ENCODE measurements at places on chromosomes 13 and 19. TPM values are rescaled to one million over a fixed set of nuclear protein-coding genes. Genes with fewer than 3 reads are reported as not detected.

DNA sequence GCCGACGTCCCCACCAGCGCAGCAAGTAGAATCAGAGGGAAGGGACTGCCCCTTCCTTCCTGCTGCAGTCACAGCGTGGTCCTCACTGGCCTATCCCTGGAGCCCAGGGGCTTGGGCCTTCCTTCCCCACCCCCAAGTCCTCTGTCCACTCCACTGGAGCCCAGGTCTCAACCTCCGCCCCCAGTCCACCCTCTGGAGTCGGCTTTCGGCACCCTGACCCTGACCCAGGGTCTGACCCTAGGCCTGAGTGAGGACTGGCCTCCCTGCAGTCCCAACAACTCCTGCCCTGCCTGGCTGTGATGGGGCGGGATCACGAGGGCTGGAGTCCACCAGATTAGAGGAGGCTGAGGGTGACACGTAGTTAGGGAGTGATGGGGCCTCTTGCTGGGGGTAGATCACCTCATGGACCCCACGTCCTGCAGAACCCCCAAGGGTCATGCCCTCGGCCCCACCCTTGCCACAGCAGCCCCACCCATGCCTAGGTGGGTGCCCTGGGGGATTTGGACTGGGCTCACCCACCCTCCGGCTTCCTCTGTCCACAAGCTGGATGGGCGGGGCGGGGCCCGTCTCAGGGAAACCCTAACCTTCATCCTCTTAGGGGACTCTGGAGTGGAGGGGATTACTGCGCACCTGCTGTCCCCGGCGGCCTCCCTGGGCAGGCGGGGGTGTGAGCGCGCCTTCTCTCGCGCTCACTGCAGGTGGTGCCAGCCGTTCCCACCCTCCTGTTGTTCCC is 3.8 kb downstream of the RAX2 start:
- H3K27me3 ChIP-seq, result no peaks in the 10 kb centered on the region
- H3K4me1 ChIP-seq, result peaks cover 10% of the 10 kb centered on the region
- H3K4me3 ChIP-seq, result no peak overlapping the region

- peak overlapping the region; percentile 74 for H3K4me3 ChIP-seq
- H3K27ac ChIP-seq, result peak overlapping the region; percentile 93
- peaks cover 40% of the 10 kb centered on the region for H3K4me1 ChIP-seq
- H3K36me3 ChIP-seq, result no peaks in the 10 kb centered on the region
Measured at GRCh38 chr19:4329858-4330257, 8.8 kb downstream of the STAP2 start.

DNA sequence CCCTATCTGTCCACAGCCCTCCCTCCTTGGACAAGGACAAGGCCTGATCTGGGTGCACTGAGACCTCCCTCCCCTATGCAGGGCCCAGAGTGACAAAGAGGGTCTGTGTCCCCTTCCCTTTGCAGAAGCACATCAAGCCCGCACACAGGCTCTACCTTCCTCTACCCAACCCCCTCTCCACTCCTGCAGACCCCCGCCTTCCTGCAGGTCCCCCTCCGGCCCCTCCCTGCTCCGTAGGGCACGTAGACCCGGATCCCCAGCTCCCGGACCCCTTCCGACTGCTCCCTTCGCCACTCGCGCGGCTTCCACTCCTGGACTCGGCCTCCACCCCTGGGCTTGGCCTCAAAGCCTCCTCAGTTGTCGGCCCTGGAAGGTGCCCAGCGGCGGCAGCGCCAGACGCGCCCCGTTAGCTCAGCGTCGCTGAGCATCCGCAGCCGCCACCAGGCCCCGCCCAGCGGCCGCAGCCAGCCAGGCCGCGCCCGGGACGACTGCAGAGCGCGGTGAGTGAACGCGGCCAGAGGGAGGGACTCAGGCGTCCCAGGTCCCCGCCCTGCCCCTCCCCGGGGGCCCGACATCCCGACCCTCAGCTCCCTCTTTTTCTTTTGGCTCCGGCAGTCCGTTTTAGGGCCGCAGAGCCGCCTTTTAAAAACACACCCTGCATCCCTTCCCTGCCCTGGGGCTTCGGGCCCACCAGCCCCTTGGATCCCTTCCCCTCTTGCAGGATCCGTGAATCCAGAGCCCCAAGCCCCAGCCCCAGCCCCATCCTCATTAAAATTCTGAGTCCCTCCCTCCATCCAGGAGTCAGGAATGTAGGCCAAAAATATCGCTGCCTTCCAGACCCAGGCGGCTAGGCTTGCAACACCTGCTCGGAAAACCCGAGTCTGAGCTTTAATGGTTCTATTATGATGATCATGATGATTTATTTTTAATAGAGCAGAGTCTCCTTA is 1.5 kb upstream of the MYADM start:
- peak overlapping the region; percentile 100 for H3K27ac ChIP-seq
- peaks cover 5% of the 10 kb centered on the region for H3K27me3 ChIP-seq
- peaks cover 28% of the 10 kb centered on the region for H3K4me1 ChIP-seq
- H3K4me3 ChIP-seq, result peak overlapping the region; percentile 97

- H3K36me3 ChIP-seq, result no peaks in the 10 kb centered on the region
- H3K4me3 ChIP-seq, result no peak overlapping the region
- H3K27me3 ChIP-seq, result no peaks in the 10 kb centered on the region
- H3K4me1 ChIP-seq, result no peaks in the 10 kb centered on the region
- DNase-seq, result no peak
Measured at GRCh38 chr13:110092831-110093247, 214.1 kb downstream of the COL4A1 start.

DNA sequence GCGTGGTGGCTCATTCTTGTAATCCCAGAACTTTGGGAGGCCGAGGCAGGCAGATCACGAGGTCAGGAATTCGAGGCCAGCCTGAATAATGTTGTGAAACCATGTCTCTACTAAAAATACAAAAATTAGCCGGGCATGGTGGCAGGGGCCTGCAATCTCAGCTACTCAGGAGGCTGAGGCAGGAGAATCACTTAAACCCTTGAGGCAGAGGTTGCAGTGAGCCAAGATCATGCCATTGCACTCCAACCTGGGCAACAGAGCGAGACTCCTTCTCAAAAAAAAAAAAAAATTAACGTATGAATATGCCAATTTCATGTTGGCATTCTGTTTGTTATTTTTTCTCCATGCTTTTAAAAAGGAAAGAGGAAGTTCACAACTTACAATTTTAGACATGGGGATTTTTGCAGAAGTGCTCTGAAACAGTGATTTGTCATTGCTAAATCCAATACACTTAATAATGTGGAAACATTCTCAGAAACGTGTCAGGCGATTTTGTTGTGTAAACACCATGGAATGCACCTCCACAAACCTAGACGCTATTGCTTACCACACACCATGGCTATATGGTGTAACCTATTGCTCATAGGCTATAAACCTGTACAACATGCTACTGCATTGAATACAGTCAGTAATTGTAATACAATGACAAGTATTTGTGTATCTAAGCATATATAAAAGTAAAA is 115.9 kb upstream of the PCDH20 start:
- H3K36me3 ChIP-seq, result no peaks in the 10 kb centered on the region
- H3K4me1 ChIP-seq, result no peaks in the 10 kb centered on the region

GRCh38 chr13:35700671-35701070 is 224.2 kb upstream of the MAB21L1 start:
- no peak overlapping the region for H3K4me3 ChIP-seq
- no peak overlapping the region for H3K27ac ChIP-seq
- DNase-seq, result no peak

DNA sequence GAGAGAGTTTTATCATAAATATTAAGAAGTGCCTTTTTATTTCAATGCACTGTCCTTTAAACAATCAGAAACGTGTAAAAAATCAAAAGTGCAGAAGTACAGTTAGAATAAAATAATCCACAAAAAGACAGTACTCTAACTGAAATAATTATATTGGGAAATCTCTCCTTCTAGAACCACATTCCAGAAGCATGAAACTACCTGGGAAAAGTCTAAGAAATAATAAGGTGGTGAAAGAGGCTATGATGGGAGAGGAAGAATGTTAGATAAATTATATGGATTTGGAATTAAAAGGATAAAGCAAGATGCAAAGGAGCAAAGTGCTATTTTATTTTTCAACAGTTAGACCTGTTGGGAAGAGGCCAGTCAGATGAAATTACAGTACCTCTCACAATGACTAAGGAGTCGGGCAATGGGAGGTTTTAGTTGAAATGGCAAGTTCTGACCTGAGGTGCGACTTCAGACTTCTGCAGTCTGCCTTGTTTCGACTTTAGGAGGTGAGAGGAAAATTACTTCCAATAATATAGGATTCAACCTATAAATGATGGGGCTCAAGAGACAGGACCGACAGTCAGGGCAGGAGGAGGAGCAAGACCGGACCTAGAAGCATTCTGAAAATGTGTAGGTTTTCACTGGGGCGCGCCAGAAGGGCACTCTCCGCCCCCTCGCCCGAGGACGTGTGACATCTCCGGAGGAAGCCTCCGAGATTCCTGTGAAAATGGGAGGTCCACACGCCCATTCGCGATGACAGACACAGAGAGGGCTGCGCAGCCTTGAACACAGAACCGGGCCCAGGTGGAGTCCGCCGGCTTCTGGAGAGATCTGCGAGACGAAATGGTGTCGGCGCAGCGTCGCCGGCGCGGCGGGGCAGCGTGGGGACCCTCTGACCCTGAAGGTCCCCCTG is 717 bp downstream of the SPRYD7 start:
- peak overlapping the region; percentile 91 for H3K4me3 ChIP-seq
- peak overlapping the region; percentile 92 for H3K27ac ChIP-seq
- H3K36me3 ChIP-seq, result no peaks in the 10 kb centered on the region
- peaks cover 18% of the 10 kb centered on the region for H3K4me1 ChIP-seq
- DNase-seq, result no peak

DNA sequence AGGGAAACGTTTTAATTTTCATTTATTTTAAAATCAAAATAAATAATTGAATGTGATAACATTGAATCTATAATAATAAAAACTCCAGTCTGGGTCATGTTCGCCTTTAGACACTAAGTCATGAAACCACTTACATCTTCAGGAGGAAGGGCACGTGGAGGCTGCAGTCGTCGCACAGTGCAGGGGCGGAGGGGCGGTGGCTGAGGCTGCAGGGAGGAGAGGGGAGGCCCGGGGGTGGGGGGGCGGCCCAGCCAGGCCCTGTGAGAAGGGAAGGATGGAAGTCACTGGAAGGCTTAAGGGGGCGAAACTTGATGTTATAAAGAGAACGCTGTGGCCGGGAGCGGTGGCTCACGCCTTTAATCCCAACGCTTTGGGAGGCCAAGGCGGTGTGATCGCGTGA is 14.9 kb upstream of the LATS2 start:
- H3K27me3 ChIP-seq, result peaks cover 10% of the 10 kb centered on the region
- peak overlapping the region; percentile 63 for H3K4me3 ChIP-seq
- no peak overlapping the region for H3K27ac ChIP-seq
- H3K36me3 ChIP-seq, result no peaks in the 10 kb centered on the region

DNA sequence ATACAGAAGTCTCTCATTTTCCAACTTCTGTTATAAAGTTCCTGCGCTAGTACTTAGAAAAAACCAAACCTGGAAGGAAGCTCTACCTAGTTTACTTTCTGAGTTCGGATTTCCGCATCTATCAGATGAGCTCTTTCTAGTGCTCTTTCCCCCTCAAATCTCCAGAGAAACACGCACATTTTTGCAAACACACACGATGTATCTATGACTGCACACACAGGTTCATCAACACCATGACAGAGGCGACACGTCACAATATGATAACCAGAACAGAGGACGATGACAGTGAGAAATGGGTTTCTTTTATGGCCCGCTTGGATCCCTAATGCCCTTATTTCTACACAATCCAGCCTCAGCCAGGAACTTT is 629 bp upstream of the LRRC63 start:
- peaks cover 12% of the 10 kb centered on the region for H3K4me1 ChIP-seq
- no peak overlapping the region for H3K27ac ChIP-seq
- H3K4me3 ChIP-seq, result peak overlapping the region; percentile 93
- no peaks in the 10 kb centered on the region for H3K36me3 ChIP-seq
- peak; percentile 21 for DNase-seq

DNA sequence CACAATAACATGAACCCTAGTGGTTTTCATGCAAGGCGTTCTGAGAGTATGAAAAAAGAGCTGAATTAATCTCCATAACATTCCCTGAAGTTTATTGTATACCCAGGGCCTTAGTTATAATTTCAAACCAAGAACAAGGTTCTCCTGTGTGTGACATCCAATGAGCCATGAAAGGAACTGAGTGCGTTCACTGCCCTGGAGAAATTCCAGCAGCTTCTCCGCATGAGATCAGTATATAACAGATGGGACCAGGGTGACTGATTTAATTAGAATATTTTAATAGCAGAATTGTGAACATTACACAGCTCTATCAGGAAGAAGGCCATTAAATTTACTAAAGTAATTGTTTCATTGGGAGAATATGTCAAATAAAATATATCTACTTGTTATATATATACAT is 1190.5 kb upstream of the SLC10A2 start:
- no peaks in the 10 kb centered on the region for H3K27me3 ChIP-seq
- H3K27ac ChIP-seq, result no peak overlapping the region
- no peak for DNase-seq
- no peaks in the 10 kb centered on the region for H3K36me3 ChIP-seq

C13orf46 gene
- not detected for polyA plus RNA-seq

PSG3 gene
- polyA plus RNA-seq, result not detected

ICAM5 gene
- polyA plus RNA-seq, result not detected

JOSD2 gene
- 13.0 TPM for polyA plus RNA-seq

FBN3 gene
- polyA plus RNA-seq, result not detected

Measured in naive B cell (primary cell).